ENCODE measurements at places on chromosomes 11 and 22.
A peak's percentile ranks its signal among the peaks of the same experiment; 100 is the strongest.

DNA sequence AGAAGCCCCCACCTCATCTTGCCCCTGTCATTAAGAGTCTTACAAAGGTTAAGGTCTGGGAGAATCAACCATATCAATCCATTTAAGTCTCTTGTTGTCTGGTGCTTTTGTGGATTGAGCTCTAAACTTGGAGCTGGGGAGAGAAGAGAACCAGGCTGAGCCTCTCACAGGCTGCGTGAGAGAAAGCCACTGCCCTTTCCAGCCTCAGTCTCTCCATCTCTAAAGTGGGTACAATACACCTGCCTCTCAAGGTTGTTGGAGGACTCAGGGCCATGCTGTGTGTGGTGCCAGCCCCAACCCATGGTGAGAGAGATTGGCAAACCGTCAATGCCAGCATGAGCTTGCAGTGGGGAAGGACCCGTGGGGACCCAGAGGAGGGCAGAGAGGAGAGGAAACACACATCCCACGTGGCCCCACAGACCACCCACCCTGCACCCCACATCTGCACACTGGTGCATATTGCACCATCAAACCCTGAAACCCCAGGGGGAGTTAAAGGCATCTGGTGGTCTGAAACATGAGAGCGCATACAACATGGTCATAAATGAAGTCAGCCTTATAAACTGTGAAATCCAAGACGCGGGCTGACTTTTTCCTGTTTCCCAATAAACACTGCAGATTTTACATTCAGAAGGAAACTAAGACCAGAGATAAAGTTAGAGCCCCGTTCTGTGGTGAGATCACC is 27.5 kb upstream of the FBLN1 start:
- DNase-seq: no peak

- DNase-seq: peak; percentile 7
Measured at GRCh38 chr11:23679041-23679440, 817.8 kb upstream of the LUZP2 start.

GRCh38 chr22:35596821-35597220 is 20.3 kb downstream of the MB start:
- no peak for DNase-seq

- no peak for DNase-seq
Measured at GRCh38 chr11:86641537-86642261, 30.7 kb downstream of the ME3 start.

- no peak for DNase-seq
Measured at GRCh38 chr11:76719281-76719680, 48.7 kb upstream of the LRRC32 start.

DNA sequence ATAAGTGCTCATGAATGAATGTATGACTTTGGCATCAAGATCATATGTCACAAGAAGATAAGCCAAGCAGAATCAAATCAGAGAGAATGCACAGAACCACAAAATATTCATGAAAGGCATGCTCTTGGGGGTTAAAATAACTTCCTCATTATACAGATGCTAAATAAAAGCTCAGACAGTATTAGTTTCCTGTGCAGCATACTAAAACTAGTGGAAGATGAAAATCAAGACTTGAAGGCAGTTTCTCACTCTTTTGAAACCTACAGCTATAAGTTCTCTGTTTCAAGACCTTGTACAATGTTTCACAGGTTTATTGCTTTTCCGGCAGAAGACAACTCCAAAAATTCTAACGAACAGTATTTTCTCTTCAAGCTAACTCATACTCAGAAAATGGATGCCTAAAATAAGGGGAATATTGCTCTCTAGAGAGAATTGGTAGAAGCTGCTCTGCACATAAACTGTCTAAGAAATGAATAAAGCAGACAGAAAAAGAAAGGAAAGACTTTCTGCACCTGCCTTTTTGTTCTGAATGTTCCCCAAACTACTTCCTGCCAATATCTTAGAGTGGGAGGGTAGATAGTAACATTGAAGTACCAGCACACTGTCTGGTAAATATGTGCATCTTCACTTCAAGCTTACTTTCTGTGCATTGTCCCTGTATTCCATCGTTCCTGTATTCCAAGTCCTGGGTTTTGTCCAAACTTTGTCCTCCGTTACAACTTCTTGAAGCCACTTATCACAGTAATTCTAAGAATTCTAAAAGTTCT is 639.4 kb upstream of the FAT3 start:
- no peak for DNase-seq

GRCh38 chr11:121722431-121723245 is 269.9 kb upstream of the SORL1-AS1 start:
- no peak for DNase-seq

- no peak for DNase-seq
Measured at GRCh38 chr11:2511421-2512369, 66.9 kb downstream of the KCNQ1 start.

- DNase-seq: no peak
Measured at GRCh38 chr11:112652786-112653390, 308.3 kb upstream of the NCAM1 start.

GRCh38 chr11:2256951-2257700 is 13.3 kb downstream of the ASCL2 start:
- no peak for DNase-seq

GRCh38 chr11:20089796-20090653 is 70.2 kb downstream of the DBX1 start:
- DNase-seq: no peak

DNA sequence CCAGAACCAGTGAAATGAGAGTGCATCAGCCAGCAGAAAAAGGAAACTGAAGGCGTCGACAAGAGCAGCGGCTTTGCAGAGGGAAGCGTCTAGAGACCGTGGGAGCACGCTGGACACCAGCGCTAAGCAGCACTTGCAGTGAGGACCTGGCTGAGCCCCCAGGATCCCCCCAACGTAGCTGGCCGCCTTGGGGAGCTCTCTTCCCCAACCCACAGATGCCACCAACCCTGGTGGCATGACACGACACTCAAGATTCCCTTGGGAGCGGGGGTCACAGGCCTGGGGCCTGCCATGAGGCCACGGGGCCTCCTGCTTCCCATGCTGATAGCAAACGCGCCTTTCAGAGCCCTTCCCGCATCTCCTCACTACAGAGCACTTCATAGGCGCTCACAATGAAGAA is 13.4 kb upstream of the TESMIN start:
- DNase-seq: no peak

DNA sequence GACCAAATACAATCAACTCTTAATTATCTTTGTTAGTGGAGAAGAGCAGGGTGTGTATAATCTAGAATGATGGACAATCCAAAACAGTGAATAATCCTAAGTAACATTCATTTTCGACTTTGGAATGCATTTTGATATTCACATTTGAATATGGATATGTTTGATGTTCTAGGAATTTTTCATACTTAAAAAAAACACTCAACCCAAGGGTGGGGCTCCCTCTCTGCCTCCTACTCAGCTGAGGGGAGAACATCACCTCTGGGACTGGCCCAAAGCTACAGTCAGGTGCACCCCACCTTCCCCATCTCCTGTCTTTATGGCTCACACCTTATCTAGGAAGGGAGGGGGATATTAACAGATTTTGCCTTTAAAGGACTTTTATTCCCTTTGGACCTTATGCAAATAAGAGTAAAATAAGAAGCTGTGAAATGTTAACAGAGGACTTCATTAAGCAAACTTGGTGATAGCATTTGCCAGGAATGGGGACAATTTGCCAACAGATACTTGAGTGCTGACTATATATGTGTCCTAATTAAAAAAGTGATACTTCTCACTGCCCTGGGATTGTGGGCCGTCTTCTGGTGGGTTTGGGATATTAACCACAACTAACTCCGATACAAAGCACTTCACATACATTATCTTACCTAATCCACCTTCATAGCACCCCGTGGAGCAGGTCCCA is 187.0 kb downstream of the ST3GAL4 start:
- DNase-seq: no peak

GRCh38 chr11:2260491-2261364 is 9.7 kb downstream of the ASCL2 start:
- DNase-seq: no peak

DNA sequence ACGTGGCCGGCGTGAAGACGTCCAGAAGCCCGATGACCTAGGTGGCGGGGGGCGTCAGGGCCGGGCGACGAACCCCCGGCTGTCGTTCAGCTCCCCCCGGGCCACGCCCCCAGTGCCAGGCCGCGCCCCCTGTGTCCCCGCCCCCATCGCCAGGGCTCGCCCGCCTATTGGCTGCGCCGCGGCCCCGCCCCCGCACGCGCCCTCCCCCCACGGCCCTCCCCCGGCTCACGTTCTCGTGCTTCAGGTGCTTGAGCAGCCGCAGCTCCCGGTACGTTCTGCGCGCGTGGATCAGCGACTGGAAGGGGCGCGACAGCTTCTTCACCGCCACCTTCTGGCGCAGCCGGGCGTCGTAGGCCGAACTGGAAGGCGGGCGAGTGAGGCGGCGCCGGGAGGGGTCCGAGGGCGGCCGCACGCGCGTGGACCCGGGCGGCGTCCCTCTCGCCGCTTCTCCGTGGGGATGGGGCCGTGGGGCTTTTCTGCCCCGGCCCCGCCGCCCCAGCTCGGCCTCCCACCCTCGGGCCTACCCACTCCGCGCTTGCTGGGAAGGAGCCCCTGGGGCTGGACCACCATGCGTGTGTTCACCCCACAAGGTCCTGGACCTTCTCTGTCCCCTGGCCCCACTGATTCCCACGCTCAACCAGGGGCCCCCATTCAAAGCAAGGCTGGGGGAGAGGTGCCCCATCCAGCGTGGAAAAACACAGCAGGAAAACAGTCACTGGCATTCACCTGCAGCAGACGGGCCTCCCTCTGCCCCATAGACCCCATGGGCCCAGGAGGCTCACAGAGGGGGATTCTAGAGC is 2.4 kb downstream of the MAPK11 start:
- DNase-seq: no peak

- DNase-seq: no peak
Measured at GRCh38 chr22:22080270-22080669, 97.7 kb upstream of the TOP3B start.

DNA sequence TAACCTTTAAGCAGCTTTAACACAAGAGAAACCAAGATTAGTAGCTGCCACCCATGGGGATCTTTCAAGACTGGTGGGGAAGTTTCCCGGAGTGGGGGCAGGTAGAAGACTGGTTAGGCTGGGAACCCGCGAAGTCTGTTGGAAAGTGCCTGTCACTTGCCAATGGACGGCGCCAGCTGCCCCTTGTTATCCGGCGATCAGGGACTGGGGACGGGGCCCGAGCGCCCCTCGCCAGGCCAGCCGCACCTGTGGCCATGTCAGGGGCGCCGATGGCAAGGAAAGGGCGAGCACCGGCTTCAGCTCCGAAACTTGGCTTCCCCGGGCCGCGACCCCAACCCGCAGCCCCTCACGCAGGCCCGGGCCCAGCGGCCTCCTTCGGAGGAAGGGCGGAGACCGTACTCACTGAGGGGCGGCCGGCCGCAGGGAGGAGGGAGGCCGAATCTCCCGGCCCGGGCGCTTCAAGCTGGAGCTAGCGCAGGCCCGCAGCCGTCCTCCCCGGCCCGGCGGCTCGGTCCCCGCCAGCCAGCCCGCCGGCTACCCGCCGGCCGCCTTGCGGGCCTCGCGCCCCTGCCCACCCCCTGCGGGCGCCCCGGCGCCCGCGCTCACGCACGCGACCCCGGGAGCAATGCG is 539 bp downstream of the EIF4ENIF1 start:
- DNase-seq: no peak

DNA sequence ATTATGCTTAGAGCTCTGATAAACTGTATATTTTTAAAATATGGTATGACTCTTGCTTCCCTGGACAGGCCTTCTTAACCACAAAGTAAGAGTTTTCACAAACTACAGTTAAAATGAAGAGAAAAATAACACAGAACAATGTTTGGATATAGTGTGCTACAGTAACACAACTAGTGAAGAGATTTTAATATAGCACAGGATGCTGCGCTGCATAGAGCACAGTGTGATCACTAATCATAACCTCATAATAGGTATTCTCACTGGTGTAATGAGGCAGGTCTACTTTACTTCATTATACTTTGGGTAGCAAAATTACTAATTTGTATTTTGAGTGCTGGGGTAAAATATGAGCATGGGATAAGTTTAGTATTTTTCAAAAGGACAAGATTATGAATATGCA is 256.5 kb downstream of the GUCY1A2 start:
- DNase-seq: no peak

- DNase-seq: no peak
Measured at GRCh38 chr11:108527382-108527781, 29.2 kb upstream of the POGLUT3 start.

DNA sequence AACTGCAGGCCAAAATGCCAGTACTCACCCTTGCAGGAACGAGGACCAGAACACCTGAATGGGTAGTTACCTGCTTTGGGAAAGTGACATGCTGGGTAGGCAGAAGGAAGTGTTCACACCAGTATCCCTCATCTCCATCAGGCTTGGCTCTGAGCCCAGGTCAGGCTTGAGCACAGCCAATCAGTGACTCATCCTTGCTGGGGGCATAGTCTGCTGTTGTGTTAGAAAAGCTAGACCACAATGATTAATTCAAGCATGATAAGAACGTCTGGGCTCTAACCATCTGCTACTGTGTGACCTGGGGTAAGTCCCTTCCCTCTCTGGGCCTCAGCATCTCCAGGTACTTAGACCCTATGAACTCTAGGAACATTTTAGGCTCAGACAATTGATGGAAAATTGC is 450.4 kb downstream of the MIAT start:
- DNase-seq: no peak
